Upper lobe of right lung (tissue), 1 donor: ENCODE measurements at places on chromosomes 16 and 17.

DNA sequence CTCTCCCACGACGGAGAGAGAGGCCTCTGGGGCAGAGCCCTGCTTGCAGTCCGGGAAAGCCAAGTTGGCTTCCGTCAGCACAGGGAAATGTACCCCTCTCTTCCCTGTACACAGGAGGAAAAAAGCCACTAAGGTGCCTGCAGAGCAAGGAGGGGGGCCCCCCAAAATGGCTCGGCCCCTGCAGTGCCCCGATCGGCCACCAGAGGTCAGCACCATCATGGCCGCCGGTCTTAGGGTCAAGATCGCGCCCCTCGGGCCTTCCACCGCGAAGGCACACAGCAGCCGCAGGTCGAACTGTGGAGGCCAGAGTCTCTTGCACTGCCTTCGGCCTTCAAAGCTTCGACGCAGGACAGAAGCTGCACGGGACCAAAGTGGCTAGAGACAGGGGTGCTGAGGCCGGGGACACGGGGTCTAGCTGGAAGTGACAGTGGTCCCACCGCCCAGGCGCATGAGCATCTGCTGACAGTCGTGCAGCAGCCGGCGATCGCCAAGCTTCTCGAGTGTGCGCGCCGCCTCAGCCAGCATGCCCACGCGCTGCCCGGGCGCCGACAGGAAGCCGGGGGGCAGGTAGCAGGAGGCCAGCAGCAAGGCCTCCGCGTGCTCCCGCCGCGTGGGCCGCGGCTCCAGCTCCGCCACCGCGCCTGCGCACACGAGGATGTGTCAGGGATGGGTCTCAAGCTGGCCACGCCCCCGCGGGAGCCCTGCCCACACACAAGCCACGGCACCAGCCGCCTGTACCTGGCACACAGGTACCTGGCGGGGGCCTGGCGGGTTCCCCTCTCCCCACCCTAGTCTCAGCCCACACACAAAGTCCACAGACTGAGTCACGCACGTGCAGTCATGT, 24.4 kb downstream of the SREBF1 start:
- H3K36me3 ChIP-seq, result peaks cover 47% of the 10 kb centered on the region
- H3K4me1 ChIP-seq, result peaks cover 5% of the 10 kb centered on the region
- no peak overlapping the region for H3K4me3 ChIP-seq
- DNase-seq, result peak; percentile 86
- peak overlapping the region; percentile 42 for H3K27ac ChIP-seq

DNA sequence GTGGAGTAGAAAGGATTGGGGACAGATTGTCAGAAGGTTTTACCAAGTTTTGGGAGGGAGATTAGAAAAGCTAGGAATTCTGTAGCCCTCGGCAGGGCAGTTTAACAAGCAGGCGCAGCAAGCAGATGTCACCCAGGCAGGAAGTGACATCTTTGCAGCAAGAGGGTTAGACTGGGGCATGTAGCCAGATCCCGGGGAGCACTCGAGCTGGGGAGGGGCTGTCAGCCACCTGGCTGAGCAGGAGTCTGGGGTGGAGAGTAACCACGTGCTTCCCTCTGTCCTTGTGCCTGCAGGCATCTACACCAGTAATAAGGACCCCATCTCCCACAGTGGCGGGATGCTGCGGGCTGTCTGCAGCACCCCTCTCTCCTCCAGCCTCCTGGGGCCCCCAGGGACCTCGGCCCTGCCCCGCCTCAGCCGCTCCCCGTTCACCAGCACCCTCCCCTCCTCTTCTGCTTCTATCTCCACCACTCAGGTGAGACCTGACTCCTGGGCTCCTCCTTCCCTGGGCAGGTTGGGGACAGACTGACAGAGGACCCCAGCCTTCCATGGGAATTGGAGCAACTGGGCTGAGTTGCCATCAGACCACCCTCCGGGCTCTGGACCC, 12.2 kb downstream of the MLLT6 start:
- no peak overlapping the region for H3K4me3 ChIP-seq
- no peaks in the 10 kb centered on the region for H3K4me1 ChIP-seq
- peaks cover 92% of the 10 kb centered on the region for H3K36me3 ChIP-seq
- DNase-seq, result no peak
- no peak overlapping the region for H3K27ac ChIP-seq

DNA sequence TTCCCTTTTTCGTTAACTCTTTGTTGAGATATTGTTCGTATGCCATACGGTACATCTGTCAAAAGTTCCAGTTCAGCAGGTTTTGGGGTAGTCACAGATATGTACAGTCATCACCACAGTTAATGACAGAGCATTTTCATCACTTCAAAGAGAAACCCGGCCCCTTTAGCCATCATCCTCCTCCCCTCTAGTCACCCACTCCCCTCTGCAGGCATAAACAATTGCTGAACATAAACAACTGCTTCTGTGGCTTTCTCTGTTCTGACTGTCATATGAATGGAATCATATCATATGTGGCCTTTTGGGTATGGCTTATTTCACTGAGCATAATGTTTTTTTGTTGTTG, 59.3 kb downstream of the RNF213 start:
- peaks cover 91% of the 10 kb centered on the region for H3K36me3 ChIP-seq
- H3K27ac ChIP-seq, result no peak overlapping the region
- H3K4me1 ChIP-seq, result no peaks in the 10 kb centered on the region
- H3K4me3 ChIP-seq, result no peak overlapping the region
- no peaks in the 10 kb centered on the region for H3K27me3 ChIP-seq
- no peak for DNase-seq

DNA sequence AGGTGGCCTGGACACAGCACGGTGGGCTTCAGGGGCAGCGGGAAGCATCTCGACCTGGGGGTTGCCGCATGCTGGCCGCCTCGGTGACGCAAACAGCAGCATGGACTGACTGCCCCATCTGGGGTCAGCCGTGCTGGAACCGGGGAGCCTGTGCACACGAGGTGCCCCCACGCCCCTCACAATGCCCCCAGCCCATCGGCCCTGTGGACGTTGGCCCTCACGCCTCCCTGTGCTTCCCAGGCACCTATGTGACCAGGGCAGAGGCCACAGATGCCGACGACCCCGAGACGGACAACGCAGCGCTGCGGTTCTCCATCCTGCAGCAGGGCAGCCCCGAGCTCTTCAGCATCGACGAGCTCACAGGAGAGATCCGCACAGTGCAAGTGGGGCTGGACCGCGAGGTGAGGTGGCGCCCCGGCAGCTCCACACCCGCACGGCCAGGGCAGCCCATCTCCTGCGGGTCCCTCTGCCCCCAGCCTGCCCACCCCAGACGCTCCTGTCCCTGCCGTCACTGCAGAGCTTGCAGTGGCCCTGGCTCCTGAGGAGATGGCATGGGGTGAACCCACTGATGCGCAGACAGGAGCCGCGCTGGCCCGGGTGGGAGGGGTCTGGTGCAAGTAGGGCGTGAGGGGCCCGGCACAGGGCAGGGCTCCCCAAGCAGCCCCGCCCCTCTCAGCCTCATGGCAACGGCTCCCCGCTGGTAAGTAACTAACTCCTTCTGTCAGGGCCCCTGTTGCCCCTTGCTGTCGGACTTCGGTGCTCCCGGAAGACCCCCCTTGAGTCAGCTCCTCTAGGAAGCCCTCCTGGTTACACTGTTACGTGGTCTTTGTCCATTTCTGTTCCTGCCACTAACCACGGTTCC, 13.6 kb downstream of the CDH15 start:
- no peak overlapping the region for H3K27ac ChIP-seq
- no peaks in the 10 kb centered on the region for H3K4me1 ChIP-seq
- H3K36me3 ChIP-seq, result no peaks in the 10 kb centered on the region
- DNase-seq, result no peak
- no peak overlapping the region for H3K4me3 ChIP-seq

DNA sequence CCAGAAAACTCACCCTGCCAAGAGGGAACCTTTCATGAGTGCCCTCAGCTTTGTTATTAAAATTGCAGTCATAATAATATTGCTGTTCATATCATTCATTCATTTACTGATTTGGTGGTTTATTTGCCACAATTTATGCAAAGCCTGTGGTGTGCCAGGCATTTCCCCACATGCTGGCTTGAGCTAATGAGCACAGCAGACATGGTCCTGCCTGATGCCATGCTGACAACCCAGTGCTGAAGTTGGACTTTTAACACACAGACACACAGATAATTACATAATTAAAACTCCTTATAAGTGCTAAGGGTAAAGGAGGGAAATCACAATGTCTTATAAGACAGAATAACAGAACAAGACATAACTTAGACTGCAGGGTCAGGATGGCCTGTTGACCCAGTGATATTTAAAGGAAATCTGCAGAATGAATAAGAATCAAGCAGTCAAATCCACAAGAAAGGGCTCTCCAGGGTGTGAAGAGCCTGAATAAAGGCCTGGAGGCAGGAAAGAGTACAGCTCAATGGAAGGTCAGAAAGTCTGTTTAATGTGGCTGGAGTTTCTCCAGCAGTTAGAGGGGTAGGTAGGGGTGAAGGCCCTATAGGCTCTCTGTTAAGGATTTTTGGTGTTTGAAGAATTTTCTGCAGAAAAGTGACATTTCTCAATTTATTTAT, 196.9 kb upstream of the CDH11 start:
- H3K4me3 ChIP-seq, result no peak overlapping the region
- no peak for DNase-seq

DNA sequence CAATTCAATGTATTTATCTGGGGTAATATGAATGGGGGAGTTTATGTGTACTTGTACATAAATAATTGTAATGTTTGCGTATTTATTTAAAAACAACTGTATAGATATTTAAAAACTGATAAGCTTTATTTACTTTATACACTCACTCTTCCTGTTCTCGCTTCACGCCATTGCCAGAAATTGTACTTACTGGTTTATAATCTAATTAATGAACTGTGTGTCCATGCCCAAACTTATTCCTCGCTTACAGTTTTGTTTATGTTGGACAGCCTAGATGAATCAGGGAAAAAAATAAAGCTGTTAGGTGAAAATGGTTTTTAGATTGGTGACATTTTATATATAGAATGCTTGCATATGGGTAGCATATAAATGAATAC, 30.8 kb downstream of the AATF start:
- H3K27me3 ChIP-seq, result no peaks in the 10 kb centered on the region
- no peak for DNase-seq
- no peaks in the 10 kb centered on the region for H3K4me1 ChIP-seq
- no peaks in the 10 kb centered on the region for H3K36me3 ChIP-seq
- H3K4me3 ChIP-seq, result no peak overlapping the region

GRCh38 chr16:50114357-50115129, 38.6 kb upstream of the TENT4B start:
- no peaks in the 10 kb centered on the region for H3K4me1 ChIP-seq
- H3K27me3 ChIP-seq, result no peaks in the 10 kb centered on the region
- no peak overlapping the region for H3K4me3 ChIP-seq
- DNase-seq, result no peak

- no peak overlapping the region for H3K4me3 ChIP-seq
- no peaks in the 10 kb centered on the region for H3K27me3 ChIP-seq
- peaks cover 75% of the 10 kb centered on the region for H3K36me3 ChIP-seq
- DNase-seq, result no peak
Measured at GRCh38 chr17:3808701-3809100, 7.7 kb upstream of the ITGAE start.

DNA sequence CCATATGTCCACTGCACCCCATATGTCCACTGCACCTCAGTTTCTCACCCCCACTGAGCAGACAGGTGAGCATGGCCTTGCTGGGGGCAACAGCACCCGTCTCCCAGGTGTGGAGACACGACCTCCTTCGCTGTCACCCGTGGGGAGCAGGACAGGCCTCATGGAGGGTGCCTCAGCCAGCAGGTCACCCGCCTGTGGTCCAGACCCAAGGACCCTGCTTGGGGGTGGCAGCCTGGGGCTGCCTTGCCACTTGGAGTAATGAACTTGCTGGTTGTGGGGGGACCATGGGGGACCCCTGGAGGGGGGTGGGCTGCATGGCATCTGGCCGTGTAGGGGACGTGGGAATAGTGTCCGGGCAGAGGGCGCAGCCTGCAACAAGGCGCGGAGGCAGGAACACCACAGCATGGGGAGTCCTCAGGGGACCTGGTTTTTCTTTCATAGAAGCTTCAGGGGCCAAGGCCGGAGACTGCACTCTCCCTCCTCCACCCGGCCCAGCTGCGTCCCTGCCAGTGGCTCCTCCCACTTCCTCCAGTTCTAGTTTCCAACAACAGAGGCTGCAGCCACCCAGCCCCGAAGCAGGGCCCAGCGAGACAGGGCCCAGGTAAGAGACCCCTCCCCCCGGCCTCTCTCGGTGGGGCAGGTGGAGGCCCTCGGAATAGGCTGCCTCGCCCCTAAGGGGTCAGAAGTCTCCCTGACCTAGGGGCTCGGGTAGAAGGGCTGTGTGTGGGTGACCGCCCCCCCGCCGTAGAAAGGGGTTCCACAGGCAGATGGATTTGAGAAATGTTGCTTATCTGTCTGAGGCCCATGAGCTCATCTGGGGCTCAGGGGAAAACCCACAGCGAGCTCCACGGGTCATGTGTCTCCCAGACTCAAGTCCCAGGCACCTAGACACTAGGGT, at the start of gene NHLRC4:
NHLRC4 (plus strand) TSS at position 531 of the 898 bp plus-strand sequence. CDS start 1,043 bp downstream, outside the sequence.
- H3K4me3 ChIP-seq, result peak within 1 kb of the TSS; percentile 50
- peaks cover 37% of the 10 kb centered on the region for H3K4me1 ChIP-seq
- H3K27me3 ChIP-seq, result peaks cover 3% of the 10 kb centered on the region

GRCh38 chr16:56332464-56333079, 92.8 kb downstream of the AMFR start:
- DNase-seq, result peak; percentile 75
- no peaks in the 10 kb centered on the region for H3K27me3 ChIP-seq
- H3K4me3 ChIP-seq, result no peak overlapping the region

GRCh38 chr16:52446080-52446479, 100.9 kb downstream of the TOX3 start:
- H3K4me3 ChIP-seq, result no peak overlapping the region
- no peak overlapping the region for H3K27ac ChIP-seq
- no peak for DNase-seq
- H3K4me1 ChIP-seq, result no peaks in the 10 kb centered on the region

GRCh38 chr16:58937661-58938060, 203.5 kb upstream of the GOT2 start:
- H3K4me3 ChIP-seq, result no peak overlapping the region
- no peaks in the 10 kb centered on the region for H3K36me3 ChIP-seq
- H3K4me1 ChIP-seq, result no peaks in the 10 kb centered on the region
- H3K27me3 ChIP-seq, result no peaks in the 10 kb centered on the region
- DNase-seq, result no peak

DNA sequence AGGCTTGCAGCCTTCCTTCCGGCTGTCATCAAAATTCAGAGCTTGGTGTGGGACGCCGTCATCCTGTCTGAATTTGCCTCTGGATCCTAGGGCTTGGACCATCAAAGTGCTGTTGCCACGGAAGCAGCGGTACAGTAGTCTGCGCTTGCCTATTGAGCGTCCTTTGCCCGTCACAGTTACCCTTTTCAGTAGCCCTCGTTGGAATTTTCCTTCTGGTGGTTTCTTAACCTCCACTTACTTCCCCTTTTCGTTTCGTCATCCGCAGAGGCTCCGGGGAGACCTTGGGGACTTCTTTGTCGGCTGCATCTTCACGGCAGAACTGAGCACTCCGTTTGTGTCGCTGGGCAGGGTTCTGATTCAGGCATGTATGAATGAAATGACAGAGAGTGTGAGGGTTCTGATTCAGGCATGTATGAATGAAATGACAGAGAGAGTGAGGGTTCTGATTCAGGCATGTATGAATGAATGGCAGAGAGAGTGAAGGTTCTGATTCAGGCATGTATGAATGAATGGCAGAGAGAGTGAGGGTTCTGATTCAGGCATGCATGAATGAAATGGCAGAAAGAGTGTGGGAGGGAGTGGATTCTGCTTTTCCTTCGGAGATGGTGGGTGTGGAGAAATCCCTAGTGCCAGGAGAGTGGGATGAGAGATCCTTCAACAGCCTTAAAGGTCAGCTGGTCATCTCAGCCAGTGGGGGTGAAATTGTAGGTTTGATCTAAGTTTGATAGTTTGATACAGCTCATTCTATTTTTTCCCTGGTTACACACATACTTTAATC, 8.0 kb downstream of the TLCD3A start:
- H3K4me1 ChIP-seq, result no peaks in the 10 kb centered on the region
- H3K4me3 ChIP-seq, result no peak overlapping the region
- no peaks in the 10 kb centered on the region for H3K27me3 ChIP-seq
- peaks cover 43% of the 10 kb centered on the region for H3K36me3 ChIP-seq
